Glomerular endothelial cell (primary cell): ENCODE measurements at places on chromosomes 4 and X.

- no peak for DNase-seq
Observed at GRCh38 chr4:20192736-20193135, 59.0 kb upstream of the SLIT2 start.

DNA sequence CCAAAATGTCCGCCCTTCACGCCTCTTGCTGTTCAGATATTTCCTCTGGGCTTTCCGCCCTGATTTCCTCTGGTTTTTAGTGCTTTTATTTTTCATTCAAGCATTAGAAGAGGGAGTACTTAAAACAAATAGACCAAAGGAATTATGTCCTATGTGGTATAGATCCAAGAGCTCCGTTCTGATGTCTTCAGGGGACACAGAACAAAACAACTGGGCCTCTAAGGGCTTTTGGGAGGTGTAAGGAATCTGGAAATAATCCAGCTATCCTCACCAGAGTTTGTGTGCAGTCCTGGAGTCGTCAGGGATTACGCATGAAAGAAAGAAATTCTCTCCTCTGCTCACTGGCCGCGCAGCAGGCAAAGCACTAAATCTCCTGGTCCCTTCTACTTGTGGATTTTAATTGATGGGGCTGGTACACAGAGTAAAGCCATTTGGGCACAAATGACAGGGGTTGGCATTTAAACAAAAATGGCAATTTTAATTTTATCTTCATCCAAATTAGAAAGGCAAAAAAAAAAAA lies 999.2 kb downstream of the ADGRL3 start:
- DNase-seq: no peak

DNA sequence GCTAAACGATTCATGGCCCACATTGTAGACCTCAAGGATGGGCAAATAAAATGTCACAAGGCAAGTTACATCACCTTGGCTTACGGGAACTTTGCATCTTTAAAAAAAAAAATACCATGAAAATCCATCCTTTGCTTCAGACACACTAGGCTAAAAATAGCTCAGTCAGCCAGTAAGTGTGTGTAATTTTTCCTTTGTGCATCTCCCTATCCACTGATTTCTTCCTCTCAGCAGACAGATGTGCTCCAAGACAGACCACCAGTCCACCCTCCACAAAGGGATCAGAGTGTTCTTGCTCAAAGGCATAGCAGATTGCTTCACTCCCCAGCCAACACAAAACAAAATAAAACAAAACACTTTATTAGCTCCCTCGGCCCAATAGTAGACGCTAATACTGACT lies 14.6 kb downstream of the LDB2 start:
- no peak for DNase-seq

- no peak for DNase-seq
Observed at GRCh38 chrX:40098264-40099054, 701 bp upstream of the BCOR start.

DNA sequence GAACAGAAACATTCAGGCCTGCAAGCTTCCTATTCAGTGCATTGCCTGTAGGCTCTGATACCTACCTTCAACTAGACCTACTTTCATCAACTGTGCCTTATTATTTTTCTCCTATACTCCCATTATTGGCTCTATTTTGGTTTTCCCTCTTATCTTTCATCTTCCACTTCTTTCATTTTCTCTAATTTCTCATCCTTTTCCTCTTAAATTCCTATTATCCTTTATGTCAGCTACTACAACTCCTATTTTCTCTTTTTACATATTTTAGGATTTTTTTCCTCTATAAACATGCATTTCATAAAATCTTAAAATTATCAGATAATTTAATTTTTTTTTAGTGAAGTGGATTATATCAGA lies 61.6 kb upstream of the PRDM8 start:
- no peak for DNase-seq

DNA sequence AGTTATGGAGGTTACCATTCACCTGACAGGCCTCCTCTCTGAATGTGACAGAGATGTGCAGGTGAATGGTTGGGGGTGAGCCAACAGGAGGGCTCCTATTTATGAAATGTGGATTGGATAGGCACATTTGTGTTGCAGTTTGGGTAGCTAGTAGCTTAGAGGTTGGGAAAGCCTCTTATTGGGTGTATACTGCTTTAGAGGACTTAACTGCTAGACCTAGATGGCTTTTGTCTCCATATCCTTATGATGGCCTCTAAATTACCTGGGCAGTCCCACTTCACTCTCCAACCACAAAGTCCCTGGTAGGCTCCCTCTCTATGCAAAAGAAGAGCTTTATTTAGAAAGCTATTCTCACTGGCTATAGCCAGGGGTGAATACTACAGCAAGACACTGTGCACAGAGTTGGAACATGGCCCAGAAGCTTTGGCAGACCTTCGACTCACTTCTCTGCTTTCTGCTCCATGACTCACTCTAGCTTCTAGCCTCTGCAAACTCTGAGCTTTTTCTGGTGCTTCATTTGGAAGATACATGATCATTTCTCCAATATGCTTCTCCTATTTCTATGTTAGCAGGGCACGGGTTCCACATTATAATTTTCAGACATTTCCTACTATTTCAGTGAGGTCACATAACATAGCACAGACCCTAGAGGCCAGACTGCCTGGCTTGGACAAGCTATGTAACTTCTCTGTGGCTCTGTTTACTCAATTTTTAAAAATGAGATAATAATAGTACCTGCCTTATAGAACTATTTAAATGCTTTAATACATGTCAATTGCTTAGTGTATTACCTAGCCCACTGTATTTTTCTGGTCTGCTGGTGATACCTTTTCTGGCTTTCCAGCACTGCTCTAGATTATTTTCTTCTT lies 6.0 kb upstream of the VGLL1 start:
- DNase-seq: no peak

GRCh38 chr4:19944251-19944650 lies 307.5 kb upstream of the SLIT2 start:
- no peak for DNase-seq

DNA sequence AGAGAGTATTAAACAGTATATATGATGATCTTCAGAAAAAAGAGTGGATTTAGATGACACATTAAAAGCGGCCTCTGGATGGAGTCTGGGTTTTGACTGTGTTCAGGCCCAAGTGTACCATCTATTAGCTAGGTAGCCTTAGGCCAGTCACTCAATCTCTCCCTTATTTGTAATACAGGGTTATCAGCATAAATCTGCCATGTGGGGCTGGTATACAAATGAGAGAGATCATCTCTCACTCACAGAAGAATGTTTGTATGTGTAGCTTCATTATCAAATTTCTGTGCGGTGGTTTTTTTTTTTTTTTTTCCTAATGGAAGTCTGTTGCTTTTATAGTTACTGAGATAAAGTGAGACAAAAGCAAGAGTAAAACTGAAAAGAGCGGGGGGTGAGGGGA lies 12.7 kb downstream of the SLC2A9 start:
- no peak for DNase-seq

DNA sequence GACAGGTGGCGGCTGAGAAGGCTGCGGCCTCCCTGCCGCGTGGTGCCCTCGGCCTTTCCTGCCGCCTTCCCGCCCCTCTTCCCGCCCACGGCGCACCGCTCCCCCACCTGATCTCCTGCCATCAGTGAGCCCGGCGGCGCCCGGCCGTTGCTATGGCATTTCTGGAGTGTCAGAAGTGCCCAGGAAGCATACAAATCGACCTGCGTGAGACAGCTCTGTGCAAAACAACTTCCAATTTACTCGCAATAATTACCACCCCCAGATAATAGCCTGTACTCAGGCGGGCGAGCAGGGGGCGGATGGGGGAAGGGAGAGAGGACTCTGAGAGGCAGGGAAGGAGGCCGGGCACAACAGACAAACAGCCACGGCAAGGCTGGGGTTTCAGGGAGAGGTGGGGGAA lies 16.6 kb upstream of the ERCC6L start:
- no peak for DNase-seq

- no peak for DNase-seq
Observed at GRCh38 chr4:159141193-159141592, 38.3 kb downstream of the RAPGEF2 start.

GRCh38 chr4:163243297-163243981 lies 76.7 kb upstream of the NAF1 start:
- no peak for DNase-seq
